ENCODE measurements at places on chromosomes 16 and 17.

GRCh38 chr16:85026703-85027102 is 892 bp upstream of the KIAA0513 start:
- DNase-seq: no peak

GRCh38 chr16:1785846-1786170 is 3.0 kb downstream of the NUBP2 start:
- no peak for DNase-seq

GRCh38 chr16:71896764-71897368 is 1.5 kb downstream of the IST1 start:
- no peak for DNase-seq

- DNase-seq: no peak
These were observed 547 bp downstream of the RAB26 start for GRCh38 chr16:2148714-2149629.

- DNase-seq: no peak
These were observed 22.3 kb upstream of the MILR1 start for GRCh38 chr17:64426596-64426995.

DNA sequence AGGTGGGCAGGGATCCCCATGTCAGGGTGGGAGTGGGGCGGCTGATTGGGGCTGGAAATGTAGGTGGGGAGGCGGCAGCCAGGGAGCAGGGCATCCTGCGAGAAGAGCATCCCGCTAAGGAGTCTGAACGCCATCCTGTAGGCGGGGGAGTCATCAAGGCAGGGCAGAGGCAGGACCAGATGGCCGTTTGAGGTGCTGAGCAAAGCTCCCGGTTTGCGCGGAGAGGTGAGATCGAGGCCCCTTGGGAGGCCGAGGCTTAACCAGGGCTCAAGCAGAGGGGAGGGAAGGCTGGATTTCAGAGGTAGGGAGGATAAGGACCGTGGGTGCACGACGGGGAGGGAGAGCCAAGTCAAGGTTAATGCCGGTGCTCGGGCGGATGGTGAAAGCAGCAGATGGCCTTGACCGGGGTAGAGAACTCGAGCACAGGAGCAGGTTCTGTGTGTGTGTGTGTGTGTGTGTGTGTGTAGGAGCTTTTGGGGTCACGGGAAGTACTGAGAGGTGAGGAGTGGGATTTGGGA is 472 bp upstream of the NME2 start:
- no peak for DNase-seq

- no peak for DNase-seq
These were observed 84.5 kb upstream of the CORO6 start for GRCh38 chr17:29707212-29707571.

DNA sequence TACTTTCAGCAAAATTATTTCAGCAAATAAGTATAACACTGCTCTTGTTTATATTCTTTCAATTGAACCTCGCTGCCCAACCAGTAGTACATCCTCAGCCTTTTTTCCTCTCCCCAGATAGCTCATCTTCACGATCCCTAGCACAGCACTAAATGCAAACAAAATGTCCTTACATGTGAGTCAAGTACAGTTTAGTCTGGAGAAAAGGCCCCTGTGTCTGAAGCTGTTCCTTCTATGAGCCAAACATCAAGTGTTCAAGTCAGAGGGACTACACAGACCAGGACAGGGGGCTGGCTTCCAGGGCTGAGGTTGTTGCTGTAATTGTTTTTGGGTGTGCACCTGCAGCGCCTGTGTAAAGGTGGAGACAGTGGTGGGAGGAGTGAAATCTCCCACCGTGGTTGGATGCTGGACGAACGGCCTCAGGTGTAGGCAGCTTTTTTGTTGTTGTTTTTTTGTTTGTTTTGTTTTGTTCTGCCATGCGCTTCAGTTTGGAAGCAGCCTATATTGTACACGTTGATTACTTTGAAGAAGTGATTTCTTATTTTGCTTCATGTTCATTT is 147.1 kb downstream of the PRKCA start:
- DNase-seq: no peak

DNA sequence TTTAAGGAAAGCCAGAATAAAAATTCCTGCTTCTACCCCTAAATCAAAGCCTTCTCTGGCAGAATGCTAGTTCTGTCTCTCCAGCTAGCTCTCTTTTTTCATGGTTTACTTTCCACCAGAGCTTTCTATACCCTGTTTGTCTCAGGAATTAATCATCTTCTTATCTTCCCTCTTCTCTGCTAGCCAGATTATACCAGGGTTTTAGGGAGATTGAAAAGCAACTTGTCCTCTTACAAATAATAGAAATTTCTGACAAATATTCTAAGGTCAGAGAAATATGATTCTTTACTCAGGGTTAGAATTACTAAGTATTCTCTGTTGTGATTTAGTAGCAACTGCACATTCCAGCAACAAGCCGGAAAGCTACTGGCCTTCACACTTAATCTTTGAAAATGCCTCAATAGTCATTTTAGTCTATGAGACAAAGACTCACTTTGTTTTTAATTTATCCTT is 166.4 kb downstream of the TANC2 start:
- DNase-seq: no peak

- no peak for DNase-seq
These were observed 310.0 kb downstream of the SOX9 start for GRCh38 chr17:72430611-72431432.

DNA sequence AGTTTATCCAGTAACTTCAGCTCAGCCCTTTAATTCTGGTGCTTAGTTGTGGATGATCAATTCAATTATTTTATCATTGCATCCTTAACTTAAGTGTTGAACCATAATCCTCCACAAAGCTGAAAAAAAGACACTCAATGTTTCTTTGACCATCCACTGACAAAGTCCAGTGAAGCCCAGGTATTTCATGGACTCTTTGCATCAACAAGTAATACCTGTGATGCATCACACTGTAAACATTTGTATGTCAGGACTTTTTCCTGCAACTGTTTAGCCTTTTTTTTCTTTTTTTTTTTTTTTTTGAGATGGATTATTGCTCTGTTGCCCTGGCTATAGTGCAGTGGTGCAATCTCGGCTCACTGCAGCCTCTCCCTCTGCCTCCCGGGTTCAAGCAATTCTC is 6.6 kb upstream of the NFAT5 start:
- no peak for DNase-seq

GRCh38 chr16:63714876-63715275 is 1407.0 kb downstream of the CDH11 start:
- no peak for DNase-seq

GRCh38 chr17:11264183-11264871 is 23.3 kb downstream of the SHISA6 start:
- DNase-seq: no peak

DNA sequence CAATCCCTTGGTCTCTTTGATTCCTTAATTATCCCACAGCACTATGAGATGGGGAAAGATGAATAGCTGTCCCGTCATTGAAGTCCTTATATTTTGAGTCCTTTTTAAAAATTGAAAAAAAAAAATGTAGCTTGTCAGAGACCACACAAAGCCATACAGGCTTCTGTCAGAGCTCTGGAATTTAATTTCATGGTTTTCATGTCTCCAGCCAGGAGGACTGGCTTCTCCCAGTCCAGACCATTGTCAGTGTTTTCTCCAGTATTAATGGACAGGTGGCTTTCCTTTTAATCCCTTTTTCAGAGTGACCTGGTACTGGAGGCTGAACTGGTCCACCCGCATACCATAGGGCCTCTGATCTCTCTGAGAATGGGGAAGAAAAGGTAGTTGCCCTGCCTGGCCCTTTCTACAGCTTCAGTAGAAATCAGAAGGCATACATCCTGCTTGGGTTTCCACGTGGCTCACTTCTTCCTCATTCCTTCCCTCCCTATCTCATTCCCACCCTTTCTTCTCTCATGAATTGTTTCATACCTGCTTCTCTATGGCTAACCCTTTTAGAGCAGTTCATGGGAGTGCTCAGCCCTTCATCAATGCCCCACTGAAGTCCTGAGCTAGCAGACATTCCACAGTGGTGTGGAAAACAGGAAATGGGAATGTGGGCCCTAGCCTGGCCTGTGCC is 29.1 kb downstream of the TRIM16 start:
- DNase-seq: no peak

DNA sequence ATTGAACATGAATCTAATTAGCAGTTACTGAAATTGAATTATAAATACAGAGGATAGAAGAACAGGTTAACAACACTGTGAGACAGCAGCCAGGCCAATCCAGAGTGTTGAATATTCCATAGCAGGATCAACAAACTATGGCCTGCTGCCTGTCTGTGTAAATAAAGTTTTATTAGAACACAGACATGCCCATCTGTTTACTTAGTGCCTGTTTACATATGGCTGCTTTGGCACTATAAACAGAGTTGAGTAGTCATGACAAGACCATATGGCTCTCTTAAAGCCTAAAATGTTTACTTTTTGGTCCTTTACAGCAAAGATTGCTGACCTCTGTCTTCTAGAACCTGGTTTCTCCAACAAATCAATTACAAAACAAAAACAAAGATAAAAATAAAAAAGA is 115.4 kb upstream of the CDC42EP4 start:
- no peak for DNase-seq

DNA sequence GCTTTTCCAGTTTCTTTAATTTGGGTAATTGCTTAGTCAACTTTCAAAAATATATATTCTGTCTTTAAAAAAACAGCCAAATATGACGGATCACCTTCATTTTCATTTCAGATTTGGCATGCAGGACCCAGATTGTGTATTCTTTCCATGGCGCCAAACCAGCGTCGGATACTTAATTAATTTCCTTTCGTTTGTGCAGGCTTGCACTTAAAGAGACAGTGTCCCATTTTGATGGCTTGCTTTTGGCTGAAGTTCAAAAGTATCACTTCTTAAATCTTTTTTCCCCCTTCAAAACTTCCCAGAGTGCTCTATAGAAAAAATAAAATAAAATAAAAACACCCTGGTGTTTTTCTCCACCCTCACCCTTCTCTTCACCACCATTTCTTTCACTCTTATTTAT is 394.5 kb upstream of the SOX9 start:
- no peak for DNase-seq

- no peak for DNase-seq
These were observed 263.1 kb upstream of the PSMD7 start for GRCh38 chr16:74033441-74033995.

- no peak for DNase-seq
These were observed 464 bp downstream of the RUNDC3A start for GRCh38 chr17:44308865-44309264.

DNA sequence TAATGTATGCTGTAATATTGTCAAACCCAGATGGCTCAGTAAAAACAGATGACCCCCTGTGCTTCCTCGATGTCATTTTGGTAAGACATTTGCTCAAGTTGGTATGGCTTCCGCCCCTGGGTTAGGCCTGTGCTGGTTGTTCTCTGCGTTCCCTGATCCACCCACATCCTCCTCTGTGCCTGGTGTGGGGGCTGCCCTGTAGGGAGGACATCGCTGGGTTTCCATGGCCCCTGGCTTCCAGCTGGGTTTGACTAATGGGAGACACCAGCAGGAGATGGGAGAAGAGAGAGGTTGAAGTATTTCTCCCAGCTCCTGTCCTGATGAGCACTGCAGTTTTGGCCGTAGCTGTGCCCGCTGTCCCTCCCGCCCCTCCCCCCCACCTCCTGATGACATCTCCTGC is 4.4 kb upstream of the MFAP4 start:
- no peak for DNase-seq

GRCh38 chr16:31238041-31238440 is 21.1 kb upstream of the PYDC1 start:
- DNase-seq: no peak

DNA sequence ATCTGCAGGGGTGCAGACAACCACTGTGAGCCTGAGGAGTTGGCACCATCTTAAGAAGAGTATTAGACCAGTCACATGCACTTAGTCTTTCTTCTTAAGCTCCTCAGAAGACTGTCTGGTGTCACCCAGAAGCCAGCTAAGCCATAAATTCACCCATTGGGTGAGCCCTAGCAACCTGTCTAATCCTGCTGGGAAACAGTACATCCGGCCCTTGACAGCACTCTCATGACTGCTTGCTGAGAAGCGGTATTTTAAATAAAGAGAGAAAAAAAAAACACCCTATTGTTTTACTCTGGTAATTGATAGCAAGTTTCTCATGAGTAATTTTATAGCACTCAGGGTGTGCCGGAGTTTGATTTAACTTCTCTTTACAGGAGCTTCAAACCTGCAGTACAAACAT is 134.7 kb downstream of the SOX9 start:
- no peak for DNase-seq

DNA sequence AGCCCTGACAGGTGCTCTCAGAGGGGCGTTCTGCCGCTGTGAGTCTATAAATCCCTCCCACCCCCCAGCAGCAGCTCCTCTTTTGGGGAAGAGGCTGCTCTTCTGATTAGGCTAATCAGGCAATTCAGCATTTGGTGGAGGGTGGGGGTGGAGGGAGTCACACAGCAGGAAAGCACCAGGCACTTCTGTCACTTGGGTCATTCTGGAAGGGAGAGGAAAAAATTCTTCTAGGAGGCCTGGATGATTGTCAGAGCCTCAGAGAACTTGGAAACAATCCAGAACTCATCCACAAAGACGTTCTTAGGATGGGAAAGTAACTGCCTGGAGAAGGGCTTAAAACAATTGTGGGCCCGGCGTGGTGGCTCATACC is 7.3 kb upstream of the SSTR2 start:
- DNase-seq: no peak

DNA sequence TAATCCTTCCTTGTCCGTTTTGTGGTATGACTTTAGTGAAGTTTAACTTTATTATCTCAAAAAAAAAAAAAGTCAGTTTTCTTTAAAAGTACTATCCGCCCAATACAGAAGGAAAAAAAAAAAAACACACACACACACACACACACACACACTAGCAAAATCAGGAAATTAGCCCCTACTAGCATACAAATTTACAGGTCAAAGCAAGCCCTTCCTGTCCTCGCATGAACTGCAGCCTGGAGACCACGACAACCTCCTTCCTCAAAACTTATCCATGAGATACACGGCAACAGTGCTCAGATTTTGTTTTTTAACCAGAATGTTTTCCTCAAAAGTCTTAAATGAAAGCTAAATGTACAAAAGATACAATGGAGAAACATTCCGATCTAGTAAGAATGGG is 16.2 kb downstream of the NCOR1 start:
- no peak for DNase-seq

DNA sequence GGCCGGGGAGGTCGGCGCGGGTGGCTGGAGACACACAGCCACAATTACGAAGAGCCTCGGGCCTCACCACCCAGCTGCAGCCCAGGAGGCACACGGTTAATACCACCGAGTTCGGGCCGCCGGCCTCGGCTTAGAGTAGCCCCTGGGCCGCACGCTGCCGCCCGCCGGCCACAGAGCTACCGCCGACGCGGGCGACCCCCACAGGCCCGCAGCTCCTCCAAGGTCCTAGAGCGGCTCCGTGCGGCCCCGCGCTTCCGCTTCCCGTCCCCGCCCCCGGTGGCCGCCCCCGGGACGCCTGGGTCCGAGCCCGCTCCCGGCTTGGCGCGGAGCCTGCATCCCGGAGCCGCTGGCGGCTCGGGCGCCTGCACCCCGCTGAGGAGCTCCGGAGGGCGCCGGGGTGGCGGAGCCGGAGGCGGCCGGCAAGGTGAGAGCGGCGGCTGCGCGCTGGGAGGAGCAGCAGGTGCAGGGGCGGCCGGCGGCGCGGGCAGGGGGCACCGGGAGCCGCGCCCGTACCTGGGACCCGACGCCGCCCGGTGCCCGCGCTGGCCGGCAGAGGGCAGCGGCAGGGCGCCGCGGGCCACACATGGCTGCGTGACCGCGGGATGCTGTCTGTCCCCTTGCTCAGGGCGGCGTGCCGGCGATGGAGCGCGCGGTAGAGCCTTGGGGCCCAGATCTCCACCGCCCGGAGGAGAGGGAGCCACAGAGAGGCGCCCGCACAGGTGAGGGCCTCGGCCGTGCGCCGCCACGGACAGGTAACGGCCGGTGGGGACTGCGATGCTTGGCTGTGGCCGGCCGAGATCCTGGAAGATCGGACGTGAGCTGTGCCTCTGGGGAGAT is at the start of gene ZNF48:
ZNF48 (plus strand) TSS at position 266 of the 837 bp plus-strand sequence; CDS start at position 641, 375 bp downstream.
- DNase-seq: peak; percentile 61

GRCh38 chr17:72305472-72305871 is 184.7 kb downstream of the SOX9 start:
- no peak for DNase-seq

All from NCI-H1436 treated with DMSO at 0.1 percent for 48 hours (cell line).